Left hindlimb (tissue), 1 donor: ENCODE measurements at places on chromosomes 12 and 14.

GRCh38 chr12:58592475-58593207, 327.7 kb downstream of the LRIG3 start:
- DNase-seq, result no peak

- no peak for DNase-seq
These were observed 5.0 kb downstream of the CAND1 start for GRCh38 chr12:67274186-67274585.

DNA sequence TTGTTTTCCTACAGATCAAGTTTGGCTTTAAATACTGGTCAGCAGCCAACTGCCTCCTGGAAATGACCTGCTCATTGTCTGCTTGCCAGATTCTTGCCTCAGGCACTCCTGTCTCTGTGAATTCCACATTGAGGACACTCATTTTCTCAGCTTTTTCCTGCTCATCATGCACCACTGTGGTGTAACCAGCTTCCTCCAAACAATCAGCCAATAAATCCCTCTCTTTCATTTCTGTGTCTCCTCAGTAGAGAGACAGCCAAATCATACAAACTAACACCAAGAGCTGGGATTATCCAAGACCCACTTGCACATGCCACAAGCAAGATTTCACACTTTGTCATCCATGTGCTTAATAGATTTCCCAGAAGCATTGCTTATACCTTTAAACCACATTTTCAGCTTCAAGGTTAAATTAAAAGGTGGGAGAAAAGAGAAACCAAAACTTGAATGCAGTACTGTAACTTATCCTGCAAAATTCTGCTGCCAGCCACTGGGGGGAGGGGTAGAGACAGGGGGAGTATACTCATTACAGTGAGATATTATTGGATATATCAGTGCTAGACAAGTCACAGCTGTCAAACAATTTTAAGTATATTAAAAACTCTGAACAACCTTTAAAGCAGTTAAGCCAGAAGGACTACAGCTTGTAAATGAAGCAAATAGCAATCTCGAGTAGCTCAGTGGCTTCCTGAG, 105.0 kb downstream of the PPP2R5E start:
- peak; percentile 83 for DNase-seq

DNA sequence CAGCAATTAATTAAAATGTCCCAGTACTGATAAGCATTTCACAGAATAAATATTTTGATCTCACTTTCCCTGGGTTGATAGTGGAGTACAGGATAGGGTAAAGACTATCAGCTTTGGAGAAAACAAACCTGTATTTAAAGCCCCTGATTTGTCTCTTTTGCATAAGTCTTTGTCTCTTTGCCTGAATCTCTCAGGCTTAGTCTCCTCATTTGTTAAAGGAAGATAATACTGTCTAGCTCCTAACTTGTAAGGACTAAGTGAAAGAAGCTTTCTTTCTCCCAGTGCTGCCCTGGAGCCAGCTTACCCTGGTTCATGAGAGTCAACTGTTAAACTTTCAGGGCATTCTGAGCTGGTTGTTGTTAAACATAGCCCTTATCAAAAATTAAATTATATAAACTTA, 5.5 kb upstream of the NR1H4 start:
- DNase-seq, result no peak

DNA sequence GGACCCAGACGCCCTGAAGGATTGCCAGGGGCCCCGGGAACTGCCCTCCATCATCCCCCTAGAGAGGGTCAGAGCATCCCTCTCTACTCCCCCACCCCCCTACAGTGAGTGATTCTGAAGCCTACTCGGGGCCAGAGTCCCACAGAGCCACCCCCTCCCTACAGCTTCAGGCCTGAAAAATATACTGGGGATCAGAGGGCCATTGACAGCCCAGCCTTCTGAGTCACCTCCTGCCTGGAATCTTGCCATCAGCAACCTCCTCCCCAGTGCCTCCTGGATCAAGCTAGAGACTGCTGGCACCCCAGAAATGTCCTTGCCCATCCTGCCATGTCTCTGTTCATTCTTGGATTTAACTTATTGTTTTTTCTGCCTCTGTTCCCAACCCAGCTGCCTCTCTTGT, 21.7 kb upstream of the MIA2 start:
- no peak for DNase-seq

- no peak for DNase-seq
These were observed 11.5 kb downstream of the MYO1H start for GRCh38 chr12:109359131-109359690.

- DNase-seq, result no peak
These were observed 21.3 kb downstream of the DCAF4 start for GRCh38 chr14:72947366-72948160.

DNA sequence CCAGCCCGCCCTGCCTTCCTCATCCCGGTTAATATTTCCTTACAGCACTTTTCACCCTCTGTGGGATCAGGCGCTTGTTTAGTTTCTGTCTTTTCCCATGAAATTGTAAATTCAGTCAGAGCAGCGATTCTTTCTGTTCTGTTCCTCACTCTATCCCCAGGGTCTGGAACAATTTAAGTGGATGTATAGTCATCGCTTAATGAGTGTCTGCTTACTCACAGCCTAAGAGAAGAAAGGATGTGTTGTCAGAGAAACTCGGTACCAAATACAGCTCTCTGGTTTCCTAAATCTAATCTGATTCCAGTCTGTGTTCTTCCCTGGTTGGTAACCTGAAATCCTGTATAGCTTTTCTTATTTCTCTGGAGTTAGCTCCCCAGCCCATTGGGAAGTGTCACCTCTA, 44.9 kb downstream of the FOS start:
- no peak for DNase-seq

- DNase-seq, result no peak
These were observed 45.6 kb downstream of the FNTB start for GRCh38 chr14:65032319-65032718.

DNA sequence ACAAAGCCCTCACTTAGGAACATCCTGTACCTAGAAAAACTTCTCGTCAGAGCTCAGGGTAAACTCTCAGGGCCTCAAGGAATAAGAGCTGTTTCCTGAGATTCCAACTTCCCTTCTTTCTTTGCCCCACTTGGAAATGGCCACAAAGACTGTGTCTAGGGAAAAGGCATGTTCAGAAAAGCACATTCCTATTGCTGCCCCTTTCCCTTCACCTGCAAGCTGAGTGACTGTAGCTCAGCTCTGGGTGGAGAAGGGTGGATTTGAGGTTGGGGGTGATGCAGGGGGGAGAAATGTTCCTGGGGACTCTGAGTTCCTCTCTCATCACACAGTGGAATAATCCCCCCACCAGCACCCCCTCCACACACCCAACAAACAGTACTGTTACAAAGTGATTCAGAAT, 6.8 kb downstream of the ENDOU start:
- no peak for DNase-seq

DNA sequence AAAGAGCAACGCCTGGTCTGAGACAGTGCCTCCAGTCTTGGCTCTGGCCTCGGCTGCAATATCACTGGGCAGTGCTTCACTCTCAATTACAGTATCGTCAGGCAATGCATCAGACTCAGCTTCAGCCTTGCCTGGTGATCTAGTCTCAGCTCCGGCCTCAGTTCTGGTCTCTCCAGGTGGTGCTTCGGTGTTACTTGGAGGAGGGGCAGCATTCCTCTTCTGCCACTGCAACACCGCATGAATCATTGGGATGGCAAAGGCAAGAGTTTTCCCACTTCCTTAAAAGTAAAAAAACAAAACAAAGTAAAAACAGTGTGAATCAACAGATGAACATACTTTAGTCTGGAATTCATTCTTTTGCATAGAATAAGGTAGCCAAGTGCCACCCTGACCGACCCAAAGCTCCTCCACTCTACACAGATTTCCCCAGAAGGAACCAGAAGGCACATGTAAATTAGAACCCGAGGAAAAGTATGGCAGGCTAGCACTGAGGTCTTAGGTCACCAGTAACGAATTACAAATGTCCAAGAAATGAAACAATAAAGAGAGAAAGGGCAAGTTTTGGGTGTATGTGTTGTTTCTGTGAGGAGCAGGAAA, 18.6 kb downstream of the DDX24 start:
- no peak for DNase-seq

GRCh38 chr14:33796356-33796755, 154.5 kb downstream of the EGLN3 start:
- DNase-seq, result no peak

DNA sequence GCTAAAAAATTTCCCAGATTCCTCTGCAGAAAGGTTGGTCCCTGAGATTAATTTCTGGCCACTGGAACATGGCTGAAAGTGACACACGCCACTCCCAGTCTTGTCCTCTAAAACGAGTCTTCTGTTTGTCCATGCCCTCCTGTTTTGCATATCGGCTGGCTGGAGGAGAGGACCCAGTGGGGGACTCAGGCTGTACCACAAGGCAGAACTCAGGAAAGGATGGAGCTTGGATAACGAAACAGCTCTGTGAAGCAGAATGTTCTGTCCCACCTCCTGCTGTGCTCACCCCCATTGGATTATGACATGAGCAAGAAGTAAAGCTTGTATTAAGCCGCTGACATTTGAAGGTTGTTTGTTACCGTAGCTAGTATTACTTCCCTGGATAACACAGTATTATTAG, 856.2 kb downstream of the BCL11B start:
- DNase-seq, result no peak

GRCh38 chr14:102320033-102320660, 601 bp downstream of the ZNF839 start:
- DNase-seq, result peak; percentile 50

DNA sequence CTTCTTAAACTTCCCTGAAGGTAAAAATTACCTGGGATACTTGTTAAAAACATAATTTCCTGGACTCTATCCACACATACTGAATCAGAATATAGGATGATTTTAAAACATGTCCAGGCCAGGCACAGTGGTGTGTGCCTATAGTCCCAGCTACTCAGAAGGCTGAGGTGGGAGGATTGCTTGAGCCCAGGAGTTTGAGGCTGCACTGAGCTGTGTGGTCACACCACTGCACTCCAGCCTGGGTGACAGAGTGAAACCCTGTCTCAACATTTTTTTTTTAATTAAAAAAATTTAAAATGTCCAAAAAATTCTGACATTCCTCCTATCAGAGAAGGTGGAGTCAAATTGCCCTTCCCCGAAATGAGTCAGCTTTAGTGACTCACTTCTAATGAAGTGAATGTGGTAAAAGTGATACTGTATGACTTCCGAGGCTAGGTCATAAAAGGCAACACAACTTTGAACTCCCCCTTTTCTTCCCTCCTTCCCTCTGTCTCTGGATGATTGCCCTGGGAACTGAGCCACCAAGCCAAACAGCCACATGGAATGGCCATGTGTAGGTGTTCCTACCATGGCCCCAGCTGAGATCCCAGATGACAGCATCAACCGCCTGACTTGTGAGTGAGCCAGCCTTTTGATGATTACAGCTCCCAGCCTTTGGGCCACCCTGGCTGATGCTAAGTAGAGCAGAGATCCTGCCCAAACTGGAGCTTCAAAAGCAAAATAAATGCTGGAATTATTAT, 36.3 kb downstream of the LIMA1 start:
- peak; percentile 54 for DNase-seq

DNA sequence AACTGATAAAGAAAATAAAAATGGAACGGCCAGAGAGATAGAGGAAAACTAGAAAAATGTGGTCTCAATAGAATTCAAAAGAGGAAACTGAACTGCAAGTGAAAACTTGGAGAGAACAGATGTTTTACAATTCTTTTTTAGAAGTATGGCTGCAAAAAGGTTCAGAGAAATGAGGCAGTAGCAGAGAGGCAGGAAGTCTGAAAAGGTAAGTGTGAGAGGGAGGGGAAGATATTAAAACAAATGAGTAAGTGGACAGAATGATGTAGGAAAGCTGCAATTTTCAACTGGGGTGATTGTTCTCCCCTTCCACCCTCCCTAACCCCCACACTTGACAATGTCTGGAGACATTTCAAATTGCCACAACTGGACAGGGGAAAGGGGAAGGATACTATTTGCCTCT, 12.9 kb downstream of the BTBD7 start:
- DNase-seq, result no peak

- peak; percentile 62 for DNase-seq
These were observed 14.5 kb upstream of the SLC38A2 start for GRCh38 chr12:46386877-46387629.

GRCh38 chr12:108799401-108800243, 57.8 kb downstream of the SSH1 start:
- no peak for DNase-seq

DNA sequence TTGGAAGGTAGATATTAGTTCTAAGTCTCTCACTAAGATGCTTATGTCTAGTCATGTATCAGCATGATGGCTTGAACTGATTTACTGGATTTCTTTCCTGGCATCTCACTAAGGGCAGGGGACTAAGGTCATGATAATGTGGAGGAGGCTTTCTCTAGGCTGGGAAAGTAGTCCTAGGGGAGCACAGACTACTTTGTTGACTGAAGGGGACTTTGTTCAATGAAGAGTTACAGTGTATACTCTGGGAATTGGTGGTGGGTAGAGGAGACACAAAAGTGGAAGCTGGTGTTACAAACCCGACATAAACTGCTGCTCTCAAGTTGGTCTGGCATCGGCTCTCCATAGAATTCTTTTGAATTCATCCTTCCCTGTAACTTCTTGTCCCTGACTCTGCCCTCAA, 75.2 kb downstream of the SAMD4A start:
- no peak for DNase-seq

DNA sequence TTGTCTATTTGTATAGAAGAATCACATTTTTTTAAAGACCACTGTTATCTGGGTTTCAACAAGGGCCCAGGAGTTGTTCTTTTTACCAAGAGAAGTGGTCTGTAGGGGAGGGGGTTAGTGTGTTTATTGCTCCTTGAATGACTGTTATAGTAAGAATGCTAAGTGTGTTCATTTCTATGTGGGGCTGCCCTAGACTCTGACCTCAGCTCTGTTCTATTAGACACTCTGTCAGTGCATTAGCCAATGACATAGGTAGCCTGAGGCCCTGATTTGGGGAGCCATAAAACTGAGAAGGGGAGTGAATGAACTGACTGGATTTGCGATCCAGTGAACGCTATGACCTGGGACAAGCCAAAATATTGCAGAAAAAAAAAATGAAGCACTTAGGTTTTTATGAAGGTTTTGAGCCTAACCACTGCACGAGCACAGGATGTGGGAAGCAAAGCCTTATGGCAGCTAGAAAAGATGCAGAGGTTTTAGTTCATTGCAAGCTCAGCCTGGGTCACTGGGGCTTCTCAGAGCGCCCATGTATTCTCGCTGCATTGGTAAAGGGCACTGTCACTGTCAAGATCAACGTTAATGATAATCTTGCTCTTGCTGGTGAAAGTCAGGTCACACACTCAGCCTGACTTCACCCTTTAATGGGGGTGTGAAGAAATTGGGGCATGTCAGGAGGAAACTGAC, 63.8 kb downstream of the PRKCH start:
- no peak for DNase-seq

GRCh38 chr14:50619569-50620141, 48.5 kb downstream of the SAV1 start:
- DNase-seq, result no peak
